ENCODE measurements at places on chromosomes 12 and 14.
A peak's percentile ranks its signal among the peaks of the same experiment; 100 is the strongest.

GRCh38 chr14:52190337-52190931 is 77.1 kb upstream of the PTGDR start:
- no peak for DNase-seq

DNA sequence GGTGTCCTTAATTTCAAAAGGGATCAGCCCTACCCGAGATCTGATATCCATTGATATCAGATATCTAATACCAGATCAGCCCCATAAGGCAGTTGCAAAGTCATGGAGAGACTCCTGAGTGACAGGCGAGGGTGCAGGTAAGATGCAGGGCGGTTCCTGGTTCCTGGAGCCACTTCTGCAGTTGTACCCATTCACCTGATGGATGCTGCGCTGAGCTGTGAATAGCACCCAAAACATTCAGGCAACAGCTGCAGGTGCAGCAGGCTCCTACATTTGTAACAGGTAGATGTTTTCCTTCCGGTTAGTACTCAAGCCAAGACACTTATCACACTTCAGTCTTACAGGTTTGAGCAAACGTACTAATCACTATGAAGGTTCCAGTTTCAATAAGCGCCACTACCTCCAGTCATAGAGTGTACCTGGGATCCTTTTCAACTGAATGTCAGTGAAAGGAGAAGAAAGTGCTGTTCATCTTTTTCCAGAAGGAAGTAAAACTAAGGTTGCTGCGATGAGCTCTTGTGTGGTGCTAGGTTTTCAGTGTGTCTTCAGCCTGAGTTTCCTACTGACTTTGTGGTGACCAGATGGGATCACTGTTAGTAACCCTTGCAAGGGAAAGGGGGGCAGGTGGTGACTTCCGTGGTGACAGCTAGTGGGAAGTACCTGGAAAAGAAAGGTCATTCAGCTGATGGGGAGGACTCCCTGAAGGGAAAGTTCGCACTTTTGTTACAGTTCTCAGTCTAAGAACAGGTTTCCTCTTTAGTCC is 1.9 kb downstream of the ATP6V0A2 start:
- no peak for DNase-seq

GRCh38 chr12:12265571-12266388 is 1.1 kb downstream of the LRP6 start:
- peak; percentile 65 for DNase-seq

GRCh38 chr14:71751264-71751663 is 181.0 kb upstream of the RGS6 start:
- no peak for DNase-seq

DNA sequence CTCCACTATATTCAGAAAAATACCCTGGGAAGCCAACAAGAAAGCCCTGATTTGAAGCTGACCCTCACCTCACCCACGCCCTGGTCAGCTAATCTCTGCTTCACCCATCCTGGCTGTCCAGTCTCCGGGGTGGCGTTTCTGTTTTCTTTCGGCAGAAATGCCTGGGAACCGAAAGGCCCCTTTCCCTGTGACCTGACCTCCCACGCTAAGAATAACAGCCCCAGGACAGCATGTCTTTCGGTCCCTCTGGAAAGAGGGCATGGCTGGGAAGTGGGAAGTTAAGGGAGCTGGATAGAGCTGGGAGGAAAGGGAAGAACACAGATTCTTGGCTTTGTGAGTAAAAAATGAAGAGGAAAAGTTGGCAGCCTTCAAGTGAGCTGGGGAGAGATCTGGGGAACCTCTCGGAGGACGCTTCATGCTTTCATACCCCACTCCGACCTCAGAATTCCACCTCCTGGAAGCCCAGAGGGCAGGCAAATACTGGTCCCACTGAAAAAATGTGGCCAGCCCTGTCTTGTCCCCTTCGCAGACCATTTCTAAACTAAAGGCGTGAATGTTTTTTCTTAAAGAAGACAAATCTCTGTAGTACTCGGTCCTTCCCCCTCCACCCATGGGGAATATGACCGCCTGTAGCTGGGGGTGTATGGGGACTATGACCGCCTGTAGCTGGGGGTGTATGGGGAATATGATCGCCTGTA is 163.0 kb upstream of the FKBP4 start:
- DNase-seq = no peak

GRCh38 chr12:116172224-116172849 is 105.2 kb downstream of the MED13L start:
- no peak for DNase-seq

GRCh38 chr12:111426344-111427185 is 20.8 kb downstream of the SH2B3 start:
- DNase-seq = no peak

DNA sequence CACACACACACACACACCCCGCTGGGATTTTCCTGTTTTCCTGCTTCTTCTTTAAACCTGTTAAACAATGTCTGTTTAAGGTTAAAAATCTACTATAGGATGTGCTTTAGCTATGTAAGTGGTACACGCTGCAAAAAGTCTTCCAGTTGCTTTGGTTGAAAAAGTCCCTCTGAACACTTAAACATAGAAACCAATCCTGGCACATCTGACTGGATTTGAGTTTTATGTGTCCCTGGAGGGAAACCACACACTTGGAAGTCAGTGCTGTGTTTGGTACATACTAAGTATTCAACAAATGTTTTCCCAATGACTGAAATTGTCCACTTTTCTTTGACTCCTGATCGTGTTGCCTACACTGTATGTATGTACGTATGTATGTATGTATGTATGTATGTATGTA is 22.0 kb downstream of the CFL2 start:
- DNase-seq = peak; percentile 34

DNA sequence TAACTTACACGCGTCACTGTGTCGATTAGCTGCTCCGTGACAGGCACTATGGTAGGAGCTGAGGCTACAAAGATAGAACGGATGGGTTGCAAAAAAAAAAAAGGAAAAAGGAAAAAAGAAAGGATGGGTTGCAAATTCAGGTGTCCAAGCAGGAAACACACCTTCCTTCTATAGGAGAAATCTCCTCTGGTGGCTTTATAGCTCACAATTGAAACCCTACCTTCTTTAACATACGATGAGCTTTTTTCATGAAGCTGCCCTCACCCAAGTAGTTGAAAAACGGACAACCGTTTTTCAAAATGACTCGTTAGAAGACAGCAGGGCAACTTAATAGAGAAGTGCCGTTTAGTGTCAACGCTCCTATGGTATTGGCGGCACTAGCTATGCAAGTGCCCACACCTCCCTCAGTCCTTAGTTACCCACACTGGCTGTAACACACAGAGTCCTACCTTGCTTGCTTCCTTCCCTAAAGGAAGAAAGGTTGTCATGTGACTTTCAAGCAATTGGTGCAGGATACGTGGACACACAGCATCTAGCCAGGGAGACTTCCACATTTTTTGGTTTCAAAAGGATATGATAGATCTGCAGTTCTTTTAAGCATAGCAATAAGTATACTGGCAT is 682 bp upstream of the TRIP11 start:
- DNase-seq = peak; percentile 75

- no peak for DNase-seq
These were observed 78.7 kb upstream of the PSMC1 start for GRCh38 chr14:90177539-90178189.

DNA sequence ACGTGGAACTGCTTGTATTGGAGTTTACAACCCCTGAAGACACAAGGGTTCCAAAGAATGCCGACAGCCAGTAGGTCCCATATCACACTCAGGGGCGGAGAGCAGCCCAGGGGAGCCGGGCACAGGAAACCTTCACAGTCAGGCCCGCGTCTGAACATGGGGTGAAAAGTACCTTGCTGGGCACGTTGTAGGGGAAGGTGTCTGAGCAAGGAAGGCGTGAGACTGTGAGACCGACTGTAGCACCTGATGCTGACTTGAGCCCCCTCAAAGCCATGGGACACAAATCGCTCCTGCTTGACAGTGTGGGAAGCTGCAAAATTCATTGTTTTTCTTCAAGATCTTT is 14.7 kb downstream of the RIMBP2 start:
- no peak for DNase-seq

- peak; percentile 75 for DNase-seq
These were observed 144.6 kb downstream of the RAD51B start for GRCh38 chr14:67963960-67964812.

DNA sequence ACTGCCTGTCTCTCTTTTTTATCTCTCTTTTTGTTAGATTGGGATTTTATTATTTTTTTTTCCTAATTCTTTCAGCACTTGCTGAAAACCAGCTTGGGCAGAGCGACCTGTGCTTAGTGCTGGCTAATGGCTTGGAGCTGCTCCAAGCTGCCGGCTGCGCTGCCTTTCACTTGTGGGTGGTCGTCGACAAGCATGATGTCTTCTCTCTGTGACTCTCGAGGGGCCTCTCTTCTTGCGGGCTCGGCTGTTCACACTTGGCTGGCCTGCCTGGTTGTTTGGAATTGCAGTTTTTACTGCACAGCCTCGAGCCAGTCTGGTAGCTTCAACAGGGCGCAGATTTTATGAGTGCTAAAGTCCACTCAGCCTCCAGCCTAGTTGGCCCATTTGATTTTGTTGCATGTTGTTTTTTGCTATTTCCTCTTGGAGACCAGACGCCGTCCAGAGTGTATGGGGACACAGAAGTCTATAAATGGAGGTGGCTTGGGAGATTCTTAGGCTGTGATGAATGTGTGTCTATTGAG is 18.6 kb downstream of the TPCN1 start:
- no peak for DNase-seq

GRCh38 chr12:64137117-64137516 is 85.0 kb downstream of the KICS2 start:
- DNase-seq = no peak

DNA sequence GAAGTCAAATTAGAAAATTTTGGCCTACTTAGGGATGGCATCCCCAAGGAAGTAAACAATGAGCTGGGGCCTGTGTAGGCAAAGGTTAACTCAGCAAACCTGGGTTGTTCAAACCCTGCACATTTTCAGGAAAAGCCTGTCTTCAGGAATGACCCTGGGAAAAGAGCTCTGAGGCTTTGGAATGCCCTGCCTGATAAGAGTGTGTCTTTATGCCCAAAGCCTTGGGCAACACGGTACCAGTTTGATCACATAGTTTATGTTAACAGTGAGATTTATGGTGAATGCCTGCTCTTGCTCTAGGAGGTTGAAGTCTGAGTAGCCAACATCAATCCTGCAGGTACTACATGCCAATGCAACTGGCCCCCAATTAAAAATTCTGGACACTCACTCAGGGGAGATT is 28.2 kb upstream of the STAB2 start:
- DNase-seq = no peak

GRCh38 chr14:83280719-83281118 is 1747.1 kb upstream of the SEL1L start:
- no peak for DNase-seq

GRCh38 chr14:104941508-104942365 is 17.1 kb downstream of the PLD4 start:
- no peak for DNase-seq

DNA sequence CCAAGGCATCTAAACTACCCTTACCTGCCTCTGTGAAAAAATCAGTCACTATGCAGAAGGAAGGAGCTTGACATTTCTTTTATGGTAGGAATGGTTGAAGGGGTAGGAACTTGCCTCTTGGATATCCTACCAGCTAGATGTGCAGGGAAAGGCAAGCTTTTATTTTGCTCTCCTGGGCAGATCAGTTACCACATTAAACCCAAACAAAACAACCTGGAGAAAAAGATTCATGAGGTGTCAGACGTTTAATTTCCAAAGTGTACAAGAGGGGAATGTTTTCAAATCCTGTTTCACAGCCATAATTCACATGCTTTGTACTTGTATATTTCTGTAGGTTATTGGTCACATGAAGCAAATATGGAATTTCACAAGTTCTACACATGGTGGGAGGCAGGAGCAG is 67.0 kb upstream of the IFNG-AS1 start:
- DNase-seq = no peak
